ENCODE measurements at places on chromosomes 7 and 10.

GRCh38 chr7:140014123-140014522, 48.6 kb downstream of the PARP12 start:
- DNase-seq = no peak

DNA sequence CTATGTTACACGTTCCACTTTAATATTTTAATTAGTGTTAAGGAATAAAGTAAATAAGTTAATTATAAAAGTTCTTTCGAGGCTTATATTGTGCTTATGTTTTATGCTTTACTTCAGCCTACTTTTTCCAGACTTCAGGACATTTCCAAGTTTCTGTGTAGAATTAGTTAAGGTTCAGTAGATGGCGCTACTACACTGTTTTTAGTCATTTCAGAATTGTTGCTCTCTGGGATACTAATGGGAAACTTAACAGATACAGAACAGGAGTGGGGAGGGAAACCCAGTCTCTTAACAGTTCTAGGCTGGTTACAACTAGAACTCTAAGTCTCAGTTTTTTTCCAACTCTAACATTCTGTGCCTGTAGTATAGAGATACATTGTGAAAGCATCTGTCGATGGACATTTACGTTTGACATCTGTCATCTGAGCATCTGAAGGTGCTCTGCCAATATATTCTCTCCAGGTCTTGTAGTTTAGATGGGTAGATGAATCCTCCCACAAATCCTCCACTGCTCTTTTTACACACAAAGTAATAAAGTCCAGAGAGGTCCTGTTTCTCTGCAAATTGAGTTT, 56.8 kb upstream of the FAM171A1 start:
- peak; percentile 58 for DNase-seq

DNA sequence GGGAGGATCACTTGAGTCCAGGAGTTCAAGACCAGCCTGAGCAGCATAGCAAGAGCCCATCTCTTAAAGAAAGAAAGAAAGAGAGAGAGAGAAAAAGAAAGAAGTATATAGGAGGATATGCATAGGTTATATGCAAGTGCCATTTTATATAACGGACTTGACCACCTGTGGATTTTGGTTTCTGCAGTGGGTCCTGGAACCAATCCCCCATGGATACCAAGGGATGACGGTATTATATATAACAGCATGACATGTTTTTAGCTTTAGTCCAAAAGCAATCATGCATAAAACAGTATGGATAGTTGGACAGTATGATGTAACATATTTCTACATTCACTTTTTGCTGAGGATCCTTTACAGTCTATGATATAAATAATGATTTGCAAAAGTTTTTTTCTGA, 45.3 kb downstream of the DLD start:
- DNase-seq = no peak

DNA sequence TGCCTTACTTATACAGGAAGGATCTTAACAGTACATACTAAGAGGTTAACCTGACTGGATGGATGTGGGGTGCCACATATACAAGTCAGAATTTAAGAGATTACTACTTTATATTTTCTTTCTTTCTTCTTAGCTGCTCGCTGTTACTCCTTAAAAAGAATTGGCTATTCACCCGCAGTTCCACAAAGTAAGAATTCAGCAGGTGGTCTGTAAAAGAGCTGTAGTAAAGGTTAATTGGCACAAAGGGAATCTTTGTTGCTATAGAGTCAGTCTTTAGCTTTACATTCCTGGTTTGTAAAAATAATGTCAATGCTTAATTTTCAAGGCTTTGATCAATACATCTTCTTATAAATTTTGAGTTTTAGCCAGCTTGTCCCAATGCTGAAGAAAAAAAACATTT, 43.2 kb downstream of the RALA start:
- no peak for DNase-seq

DNA sequence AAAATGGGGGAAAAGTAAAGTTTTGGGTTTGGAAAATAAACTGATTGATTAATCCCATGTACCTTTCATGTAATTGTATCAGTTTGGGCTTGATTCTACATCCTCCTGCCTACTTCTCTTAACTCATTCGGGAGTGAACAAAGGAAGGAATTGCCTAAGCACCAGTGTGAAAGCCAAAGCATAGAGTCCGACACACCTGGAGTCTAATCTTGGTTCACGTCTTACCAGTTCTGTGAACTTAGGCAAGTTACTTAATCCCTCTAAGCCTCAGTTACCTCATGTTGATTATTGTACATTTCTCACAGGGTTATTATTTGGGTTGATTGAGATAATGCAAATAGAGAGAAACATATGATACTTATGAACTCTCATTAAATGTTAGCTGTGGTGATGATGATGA, 41.1 kb upstream of the PRPS1L1 start:
- no peak for DNase-seq

DNA sequence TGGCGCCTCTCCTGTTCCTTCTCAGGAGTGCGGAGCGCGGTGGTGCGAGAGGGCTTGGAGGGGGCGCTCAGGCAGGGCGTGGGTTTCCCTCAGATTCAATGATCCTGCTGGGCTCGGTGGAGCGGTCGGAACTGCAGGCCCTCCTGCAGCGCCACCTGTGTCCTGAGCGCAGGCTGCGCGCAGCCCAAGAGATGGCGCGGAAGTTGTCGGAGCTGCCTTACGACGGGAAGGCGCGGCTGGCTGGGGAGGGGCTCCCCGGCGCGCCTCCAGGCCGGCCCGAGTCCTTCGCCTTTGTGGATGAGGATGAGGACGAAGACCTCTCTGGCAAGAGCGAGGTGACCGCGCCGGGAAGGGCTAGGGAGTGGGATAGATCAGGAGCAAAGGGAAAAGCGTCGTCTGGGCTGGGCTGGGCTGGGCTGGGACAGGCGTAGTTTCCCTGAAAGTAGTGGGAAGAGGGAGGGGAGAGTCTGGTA, 17.0 kb downstream of the FAM131B start:
- DNase-seq = peak; percentile 29

GRCh38 chr7:137696376-137696775, 150.4 kb downstream of the DGKI start:
- no peak for DNase-seq

- DNase-seq = peak; percentile 98
These were observed at the start of gene IFIT3 for GRCh38 chr10:89327803-89328441. Gene IFIT3 (plus strand): TSS chr10:89327997. CDS start chr10:89328074, 77 bp downstream.

DNA sequence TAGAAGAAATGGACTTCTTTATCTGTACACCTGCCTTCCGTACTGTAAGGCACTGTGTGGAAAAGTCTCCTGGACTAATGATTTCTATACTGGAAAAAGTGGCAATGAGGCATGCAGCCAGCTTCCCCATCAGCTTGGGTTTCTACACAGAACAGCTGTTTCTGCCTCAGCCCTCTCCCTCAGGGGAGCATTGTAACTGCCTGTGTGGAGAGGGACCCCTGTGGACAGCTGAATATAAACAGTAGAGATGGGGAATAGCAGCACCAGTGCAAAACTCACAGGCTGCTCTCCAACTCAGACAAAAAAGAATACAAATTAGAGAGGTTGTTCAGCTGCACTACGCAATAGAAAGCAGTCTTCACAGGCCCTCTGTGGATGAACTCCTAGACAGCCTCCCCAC, 451.3 kb upstream of the MBL2 start:
- no peak for DNase-seq

- DNase-seq = no peak
These were observed 67.7 kb downstream of the AKR1B1 start for GRCh38 chr7:134391223-134391622.

- peak; percentile 36 for DNase-seq
These were observed 349.4 kb downstream of the EXOC4 start for GRCh38 chr7:133602291-133602690.

DNA sequence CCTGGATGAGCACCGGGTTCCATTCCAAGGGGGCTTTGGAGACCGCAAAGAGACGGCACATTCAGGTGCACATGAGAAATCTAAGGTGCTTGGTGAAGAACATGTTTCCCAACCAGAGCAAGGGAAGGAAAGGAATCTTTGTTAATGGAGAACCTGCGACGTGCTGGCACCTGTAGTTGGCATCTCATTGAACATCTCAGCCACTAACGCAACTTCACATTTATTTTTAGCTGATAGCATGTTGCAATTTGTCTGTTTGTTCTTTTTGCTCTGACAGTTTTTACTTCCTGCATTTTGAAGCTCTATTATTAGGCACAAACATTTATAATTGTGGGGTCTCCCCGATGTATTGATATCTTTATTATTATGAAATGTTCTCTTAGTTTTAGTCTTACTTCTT, 316.7 kb downstream of the TCERG1L start:
- no peak for DNase-seq

- peak; percentile 32 for DNase-seq
These were observed 31.5 kb downstream of the MBL2 start for GRCh38 chr10:52740913-52741675.

DNA sequence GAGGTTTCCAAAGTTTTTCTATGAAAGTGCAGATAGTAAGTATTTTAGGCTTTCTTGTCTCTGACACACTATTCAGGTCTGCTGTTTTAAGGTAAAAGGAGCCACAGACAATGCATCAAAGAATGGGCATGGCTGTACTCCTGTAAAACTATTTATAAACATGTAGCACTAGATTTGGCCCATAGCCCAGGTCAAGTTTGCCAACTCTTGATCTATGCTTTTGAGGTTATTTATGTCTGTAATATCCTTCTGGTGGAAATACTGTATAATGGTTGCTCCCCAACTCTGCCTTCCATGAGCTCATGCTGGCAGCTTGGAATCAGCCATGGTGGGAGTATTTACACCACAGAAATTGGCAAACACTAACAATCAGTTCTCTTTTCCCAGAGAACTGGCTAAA, 244.6 kb downstream of the BUB3 start:
- DNase-seq = no peak

GRCh38 chr10:90352288-90352687, 505.6 kb downstream of the HTR7 start:
- peak; percentile 9 for DNase-seq

DNA sequence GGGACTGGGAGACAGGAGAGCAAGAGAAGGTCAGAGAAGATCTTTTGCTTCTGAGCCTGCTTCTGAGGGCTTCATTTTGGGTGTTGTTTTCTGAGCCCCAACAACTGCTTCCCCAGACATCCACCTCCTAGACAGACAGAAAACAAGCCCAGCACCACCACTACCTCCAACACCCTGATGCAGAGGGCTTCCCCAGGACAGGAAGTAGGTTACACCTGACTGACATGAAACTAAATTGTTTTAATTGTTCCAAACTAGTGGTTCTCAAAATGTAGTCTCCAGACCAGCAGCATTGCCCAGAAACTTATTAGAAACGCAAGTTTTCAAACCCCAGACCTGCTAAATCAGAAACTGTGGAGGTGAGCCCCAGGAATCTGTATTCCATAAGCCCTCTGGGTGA, 163.6 kb upstream of the KMT2E start:
- DNase-seq = no peak

DNA sequence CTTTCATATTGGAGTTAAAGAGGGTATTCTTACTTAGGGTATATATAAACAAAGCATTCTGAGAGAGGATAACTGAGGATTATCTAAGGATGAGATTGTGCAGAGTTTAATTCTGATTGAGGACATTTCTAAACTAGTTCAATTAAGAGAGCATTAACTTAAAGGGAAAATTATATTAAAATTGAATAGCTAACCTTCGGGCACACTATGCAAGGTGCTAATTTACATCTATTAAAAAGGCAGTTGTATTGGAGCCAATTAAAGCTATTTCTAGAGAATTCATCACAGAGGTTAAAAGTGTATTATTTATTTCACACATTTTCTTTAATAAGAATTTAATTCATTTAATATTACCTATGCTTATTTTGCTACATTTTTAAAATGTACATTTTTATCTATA, 17.0 kb upstream of the PIK3CG start:
- DNase-seq = no peak

DNA sequence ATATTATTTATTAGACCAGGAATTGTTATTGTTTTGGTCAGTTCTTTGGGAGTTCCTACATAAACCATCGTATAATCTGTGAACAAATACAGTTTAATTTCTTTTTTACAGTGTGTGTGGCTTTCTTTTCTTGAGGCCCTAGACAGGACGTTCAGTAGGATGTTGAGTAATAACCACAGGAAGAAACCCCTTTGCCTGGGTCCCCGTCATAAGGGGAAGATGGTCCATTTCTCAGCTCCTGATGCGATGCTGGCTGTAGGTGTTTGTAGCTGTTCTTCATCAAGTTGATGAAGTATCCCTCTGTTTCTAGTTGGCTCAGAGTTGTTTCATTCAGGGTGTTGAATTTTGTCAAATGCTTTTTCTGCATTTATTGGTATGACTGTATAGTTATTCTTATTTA, 219.7 kb upstream of the ADARB2 start:
- no peak for DNase-seq

GRCh38 chr7:71429083-71429482, 297.1 kb downstream of the GALNT17 start:
- no peak for DNase-seq

DNA sequence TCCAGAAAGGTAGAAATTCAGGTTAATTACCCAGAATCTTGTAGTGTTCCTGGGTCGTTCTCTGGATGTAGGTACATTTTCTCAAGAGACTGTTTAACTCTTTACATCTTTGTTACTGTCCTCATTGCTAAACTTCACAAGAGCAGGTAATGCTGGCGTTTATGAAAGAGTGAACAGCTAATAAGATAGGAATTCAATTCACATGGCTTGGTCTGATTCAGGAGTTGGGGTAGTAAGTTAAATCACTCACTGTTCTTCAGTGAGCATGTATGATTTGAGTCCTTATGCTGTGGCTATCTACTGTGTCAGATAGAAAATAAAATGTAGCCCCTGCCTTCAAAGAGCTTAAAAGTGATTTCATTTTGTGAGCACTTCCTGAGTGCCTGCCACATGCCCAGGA, 480.0 kb downstream of the LRMDA start:
- peak; percentile 3 for DNase-seq

- no peak for DNase-seq
These were observed 289.4 kb upstream of the SP8 start for GRCh38 chr7:21076054-21076453.

DNA sequence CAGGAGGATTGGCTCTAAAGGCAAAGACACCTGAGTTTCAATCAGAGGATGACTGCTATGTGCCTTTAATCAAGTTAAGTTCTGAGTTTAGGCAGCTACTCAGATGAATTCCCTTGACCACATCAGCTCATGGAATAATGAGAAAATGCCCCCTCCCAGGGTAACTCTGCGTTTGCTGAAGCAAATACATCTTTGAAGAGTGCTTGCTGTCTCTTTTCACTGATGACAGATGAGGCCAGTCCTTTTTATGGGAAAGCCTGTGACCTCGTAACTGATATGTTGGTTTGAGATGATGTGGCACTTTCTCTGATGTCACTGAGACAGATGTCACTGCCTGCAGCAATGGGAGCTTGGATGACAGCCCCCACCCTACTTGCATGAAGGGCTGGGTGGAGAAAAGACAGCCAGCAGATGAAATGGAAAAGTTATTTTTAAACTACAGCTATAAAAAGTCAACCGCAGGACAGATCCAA, 43.7 kb upstream of the DGKI start:
- DNase-seq = no peak

DNA sequence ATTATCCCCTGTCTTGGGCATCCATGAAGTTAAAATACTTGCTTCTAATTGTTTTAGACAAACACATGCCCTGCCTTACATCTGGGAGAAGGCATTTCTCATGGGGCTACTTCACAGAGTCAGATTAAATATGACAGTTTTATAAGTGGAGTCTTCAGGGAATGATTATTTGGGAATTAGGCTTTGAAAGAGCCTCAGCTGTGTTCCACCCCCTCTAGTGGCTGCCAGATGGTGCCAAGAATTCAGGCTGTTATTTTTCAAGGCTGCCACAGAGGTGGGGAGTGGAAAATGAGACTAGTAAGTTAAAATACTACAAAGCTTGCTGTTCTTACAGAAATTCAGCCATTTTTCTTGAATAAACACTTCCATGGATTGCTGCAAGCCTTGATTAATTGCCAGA, 45.8 kb upstream of the DNAH11 start:
- DNase-seq = no peak

GRCh38 chr7:44796034-44796503, 412 bp upstream of the PPIA start:
- DNase-seq = peak; percentile 40

Data from fibroblast of skin of abdomen (primary cell).